ENCODE measurements at places on chromosomes 5 and 9. TPM values are rescaled to one million over a fixed set of nuclear protein-coding genes. Genes with fewer than 3 reads are reported as not detected.
A peak's percentile ranks its signal among the peaks of the same experiment; 100 is the strongest.

GRCh38 chr9:21906881-21907280 is 87.3 kb downstream of the CDKN2A start:
- DNase-seq = no peak

GRCh38 chr5:127299678-127300077 is 9.1 kb downstream of the MEGF10 start:
- DNase-seq = no peak

GRCh38 chr9:112640311-112640710 is 77.6 kb downstream of the INIP start:
- DNase-seq = no peak

Gene PCSK1
- polyA plus RNA-seq = not detected

Gene EXOSC2
- polyA plus RNA-seq = 28.2 TPM

DNA sequence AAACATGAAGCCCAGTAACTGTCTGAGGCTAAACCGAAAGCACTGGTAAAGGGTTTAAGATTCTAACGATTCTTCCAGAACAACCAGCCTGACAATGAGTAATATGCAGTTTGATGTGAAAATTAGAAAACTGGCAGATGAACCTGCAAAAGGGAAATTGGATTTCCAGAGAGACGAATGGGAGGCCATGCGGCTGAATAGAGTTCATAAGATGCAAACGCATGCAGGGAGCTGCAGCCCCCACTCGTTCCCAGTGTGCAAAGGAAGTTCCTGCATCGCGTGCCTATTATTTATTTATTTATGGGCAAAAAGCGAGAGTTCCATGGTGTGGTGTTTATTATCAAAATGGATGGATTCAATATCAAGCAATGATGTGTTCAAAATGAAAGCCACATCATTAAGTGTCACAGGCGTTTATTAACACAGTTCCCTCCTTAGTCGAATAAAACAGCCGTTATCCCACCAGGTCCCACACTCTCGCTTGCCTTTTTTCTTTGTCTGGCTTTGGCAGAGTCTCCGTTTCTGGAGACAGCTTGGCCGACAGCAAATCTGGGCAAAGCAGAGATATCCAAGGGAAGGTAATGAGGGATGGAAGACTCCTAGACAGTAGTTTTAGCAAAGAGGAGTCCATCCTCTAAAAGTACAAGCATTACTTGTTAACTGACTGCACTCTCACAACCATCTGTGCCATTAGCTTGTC is 451.4 kb downstream of the KDM4C start:
- DNase-seq = no peak

Gene SMIM3
- polyA plus RNA-seq = not detected

Gene GFPT2
- not detected for polyA plus RNA-seq

Gene SEMA4D
- 38.2 TPM for polyA plus RNA-seq

DNA sequence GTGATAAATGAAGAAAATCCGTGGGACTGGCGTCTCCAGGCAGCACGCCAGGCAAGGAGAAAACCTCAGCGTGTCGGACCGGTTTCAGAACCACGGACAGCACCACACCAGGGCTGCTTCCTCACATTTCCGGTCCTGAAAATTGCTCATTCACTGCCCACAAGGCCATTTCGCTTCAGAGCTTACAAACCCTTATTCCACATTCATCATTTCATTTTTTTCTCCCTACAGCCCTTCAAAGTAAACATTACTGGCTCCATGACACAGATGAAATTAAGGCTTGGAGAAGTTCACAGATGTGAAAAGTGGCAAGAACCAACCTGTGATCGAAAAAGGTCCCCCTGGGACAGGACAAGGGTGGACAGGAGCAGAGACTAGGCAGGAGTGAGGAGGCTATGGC is 1.5 kb upstream of the GPRIN1 start:
- DNase-seq = no peak

GRCh38 chr9:92720807-92721535 is 43.7 kb downstream of the BICD2 start:
- DNase-seq = peak; percentile 52

GRCh38 chr5:72472666-72473422 is 34.4 kb downstream of the ZNF366 start:
- DNase-seq = no peak

Gene GADD45G
- 0.32 TPM for polyA plus RNA-seq

GRCh38 chr9:117979914-117980313 is 275.7 kb downstream of the TLR4 start:
- no peak for DNase-seq

Gene PHF24
- polyA plus RNA-seq = not detected

- DNase-seq = no peak
Observed at GRCh38 chr9:7286101-7286500, 513.5 kb downstream of the DMAC1 start.

DNA sequence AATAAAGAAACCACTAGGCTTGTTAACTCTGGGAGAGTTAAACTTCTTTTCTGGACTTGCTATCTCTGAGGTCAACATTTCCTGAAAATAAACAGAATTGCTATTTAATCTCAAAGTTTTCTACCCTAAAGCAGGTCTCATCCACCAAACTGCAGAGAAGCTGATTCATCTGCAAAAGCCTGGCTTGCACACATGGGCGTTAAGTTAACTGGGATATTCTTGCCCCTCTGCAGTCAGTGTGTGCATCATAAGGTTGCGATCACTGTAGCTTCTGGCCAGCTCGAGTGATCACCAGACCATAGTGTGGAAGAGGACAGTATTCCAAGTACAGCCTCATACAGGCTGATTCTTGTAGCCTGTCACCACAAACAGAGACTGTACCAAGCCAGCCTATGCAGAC is 99.2 kb downstream of the SPOCK1 start:
- no peak for DNase-seq

Gene PCDH1
- polyA plus RNA-seq = not detected

- DNase-seq = no peak
Observed at GRCh38 chr9:22102146-22103053, 93.3 kb upstream of the CDKN2B start.

DNA sequence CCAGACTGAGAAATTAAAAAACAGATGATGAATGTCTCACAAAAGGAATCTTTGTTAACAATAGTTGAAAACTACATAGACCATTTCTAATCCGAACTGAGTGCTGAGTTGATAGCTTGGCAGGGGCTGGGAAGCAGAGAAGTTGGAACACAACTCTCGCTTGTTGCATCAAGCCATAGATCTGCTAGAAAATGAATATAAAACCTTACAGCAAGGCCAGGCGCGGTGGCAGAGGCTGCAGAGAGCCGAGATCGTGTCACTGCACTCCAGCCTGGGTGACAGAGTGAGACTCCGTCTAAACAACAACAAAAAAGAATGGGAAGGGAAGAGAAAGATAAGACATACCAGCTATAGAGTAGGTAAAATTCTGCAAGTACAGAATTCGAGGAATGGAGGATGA is 28.0 kb upstream of the SPZ1 start:
- DNase-seq = no peak

- no peak for DNase-seq
Observed at GRCh38 chr9:15909297-15909696, 356.5 kb downstream of the CCDC171 start.

Gene BARHL1
- not detected for polyA plus RNA-seq

DNA sequence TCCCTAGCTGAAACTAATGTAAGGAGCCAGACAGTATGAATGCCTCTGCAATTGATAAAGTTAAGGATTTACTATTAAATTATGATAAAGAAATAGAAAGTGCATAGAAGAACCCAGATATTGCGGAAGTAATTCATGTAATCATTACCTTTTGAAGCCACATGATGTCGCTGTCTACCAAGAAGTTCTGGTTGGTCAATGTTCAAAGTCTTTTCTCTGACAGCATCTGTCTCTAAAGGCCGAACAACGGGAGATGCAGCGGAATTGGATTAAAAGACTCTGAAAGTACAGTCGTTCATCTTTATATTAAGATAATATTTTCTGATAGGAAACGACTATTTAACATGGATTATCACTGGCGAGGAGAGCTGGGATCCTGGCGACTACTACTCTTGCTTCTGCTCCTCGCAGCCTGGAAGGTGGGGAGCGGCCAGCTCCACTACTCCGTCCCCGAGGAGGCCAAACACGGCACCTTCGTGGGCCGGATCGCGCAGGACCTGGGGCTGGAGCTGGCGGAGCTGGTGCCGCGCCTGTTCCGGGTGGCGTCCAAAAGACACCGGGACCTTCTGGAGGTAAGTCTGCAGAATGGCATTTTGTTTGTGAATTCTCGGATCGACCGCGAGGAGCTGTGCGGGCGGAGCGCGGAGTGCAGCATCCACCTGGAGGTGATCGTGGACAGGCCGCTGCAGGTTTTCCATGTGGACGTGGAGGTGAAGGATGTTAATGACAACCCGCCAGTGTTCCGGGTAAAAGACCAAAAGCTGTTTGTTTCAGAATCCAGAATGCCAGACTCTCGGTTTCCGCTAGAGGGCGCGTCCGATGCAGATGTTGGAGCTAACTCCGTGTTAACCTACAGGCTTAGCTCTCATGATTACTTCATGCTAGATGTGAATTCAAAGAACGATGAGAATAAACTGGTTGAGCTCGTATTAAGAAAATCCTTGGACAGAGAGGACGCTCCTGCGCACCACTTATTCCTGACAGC is at the start of gene PCDHA8:
TSS of gene PCDHA8 (plus strand) at position 210 of the 985 bp plus-strand sequence. CDS start at position 345, 135 bp downstream.
- no peak for DNase-seq

GRCh38 chr5:80623999-80624398 is 30.5 kb upstream of the MSH3 start:
- DNase-seq = no peak

DNA sequence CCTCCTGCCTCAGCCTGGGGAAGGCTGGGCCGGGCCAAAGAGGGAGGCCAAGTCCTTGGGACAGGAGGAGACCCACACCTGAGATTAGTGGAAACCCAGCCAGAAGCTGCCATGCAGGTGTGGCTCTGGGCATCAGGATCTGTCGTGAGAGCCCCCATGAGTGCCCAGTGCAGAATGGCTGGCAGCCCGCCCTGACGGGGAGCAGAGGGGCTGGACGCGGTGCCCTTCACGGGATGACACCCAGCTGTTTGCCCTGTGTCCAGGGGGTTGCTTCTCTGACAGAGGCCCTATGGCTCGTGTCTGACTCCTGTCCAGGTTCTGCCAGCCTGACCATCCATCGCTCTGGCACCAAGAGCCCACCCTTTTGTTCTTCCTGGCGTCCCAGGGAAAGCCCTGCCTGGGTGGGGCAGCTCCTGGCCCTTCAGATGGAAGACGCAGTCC is 8.5 kb downstream of the DIPK1B start:
- DNase-seq = no peak

Gene TNFSF8
- 4.0 TPM for polyA plus RNA-seq

DNA sequence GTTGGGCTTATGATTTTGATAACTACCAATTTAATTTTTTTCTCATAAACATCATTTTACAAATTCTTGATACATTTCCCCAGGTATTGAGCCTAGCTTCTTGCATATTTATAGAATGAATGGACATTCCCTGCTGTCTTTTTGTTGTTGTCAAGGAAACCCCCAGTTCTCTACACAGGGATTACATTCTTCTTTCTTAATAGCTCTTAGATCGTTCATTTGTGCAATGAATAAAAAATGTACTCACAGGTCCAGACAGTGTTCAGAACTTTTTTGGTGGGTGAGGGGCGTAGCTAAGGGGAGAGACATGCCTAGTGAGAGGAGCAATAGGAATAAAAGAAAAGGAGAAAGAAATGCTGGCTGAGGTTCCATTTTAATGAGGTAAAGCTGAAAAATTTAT is 58.6 kb downstream of the VCAN start:
- DNase-seq = no peak

DNA sequence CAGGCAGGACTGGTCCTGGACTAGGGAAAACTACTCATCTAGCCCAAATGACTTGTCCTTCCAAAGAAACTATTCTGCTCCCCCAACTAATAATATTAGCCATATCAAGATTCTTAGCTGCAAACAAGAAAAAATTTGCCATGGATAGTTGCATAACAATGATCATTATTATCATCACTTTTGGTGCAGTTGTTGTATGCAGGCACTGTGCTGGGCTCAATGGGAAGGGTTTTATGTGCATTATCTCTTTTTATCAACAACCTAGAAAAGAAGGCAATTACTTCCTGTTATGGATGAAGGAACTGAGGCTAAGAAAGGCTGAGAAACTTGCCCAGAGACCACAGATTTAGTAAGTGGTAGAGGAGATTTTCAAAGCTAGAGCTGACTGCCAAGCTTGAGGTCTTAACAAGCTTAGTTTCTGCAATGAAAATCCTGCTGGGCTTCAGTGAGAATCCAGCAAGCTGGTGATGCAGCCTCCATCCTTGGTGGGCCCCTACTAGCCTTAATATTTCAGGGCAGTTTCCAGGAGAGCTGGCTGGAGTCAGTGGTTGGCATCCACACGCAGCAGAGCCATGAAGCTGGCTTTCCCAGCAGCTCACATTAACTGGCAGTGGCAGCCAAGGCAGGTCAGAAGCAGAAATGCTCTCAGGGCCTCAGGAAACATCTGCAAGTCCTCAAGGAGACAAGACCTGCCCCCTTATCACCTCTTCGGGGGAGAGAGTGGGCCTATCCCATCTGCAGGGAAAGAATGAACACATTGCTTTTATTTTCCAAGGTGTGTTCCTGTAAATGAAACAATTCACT is 20.5 kb upstream of the MEGF9 start:
- DNase-seq = no peak

DNA sequence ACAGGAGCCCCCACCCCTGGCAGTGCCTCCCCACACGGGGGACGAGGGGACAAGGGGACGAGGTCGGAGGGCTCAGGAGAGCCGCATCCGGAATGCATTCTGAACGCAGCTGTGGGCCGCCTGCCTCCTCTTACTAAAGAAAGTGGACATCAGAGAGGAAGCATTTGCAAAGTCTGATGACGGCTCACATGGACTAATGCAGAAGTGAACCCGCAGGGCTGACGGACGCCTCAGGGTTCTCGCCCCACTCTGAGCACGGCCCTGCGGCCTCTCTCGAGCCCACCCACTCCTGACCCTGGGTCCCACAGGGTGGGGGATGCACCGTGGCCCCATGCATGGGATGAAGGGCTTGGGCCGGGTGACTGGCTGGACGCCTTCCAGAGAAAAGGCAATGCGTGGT is 5.9 kb downstream of the LPCAT1 start:
- DNase-seq = no peak

Gene WDR36
- polyA plus RNA-seq = 22.0 TPM

GRCh38 chr9:120438111-120438510 is 141.9 kb downstream of the CDK5RAP2 start:
- DNase-seq = no peak

DNA sequence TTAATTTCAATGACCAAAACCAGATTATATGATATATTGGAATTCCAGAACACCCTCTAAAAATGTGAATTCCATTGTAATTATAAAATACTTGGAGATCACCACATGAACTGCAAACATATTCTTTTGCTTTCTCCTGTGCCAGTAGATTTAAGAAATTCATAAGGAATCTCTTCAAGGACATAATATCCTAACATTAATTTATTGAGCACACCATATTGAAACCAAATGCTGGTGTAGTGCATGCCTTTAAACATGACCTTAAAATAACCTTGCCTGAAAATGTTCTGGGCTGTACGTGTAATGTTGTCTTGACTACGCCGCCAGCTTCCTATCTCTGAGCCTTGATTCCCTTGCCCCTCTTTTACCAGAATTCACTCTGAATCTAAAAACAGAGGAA is 205.0 kb upstream of the ACTBL2 start:
- no peak for DNase-seq

DNA sequence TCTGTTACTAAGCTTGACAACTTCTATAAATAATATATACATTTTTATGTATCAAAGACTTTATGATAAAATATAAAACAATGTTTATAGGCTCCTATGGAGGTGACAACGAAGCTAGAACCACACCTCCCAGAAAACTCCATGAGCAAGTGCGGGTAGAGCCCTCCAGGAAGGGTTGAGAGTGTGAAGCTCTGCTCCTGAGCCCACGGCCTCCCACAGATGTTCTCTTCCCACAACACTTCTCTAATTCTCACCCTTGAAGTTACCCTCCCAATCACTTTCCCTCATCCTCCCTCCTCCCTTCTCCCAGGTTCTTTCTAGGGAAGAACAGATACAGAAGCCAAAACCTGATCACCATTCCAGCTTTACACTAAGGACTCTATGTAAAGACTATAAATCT is 427.6 kb downstream of the SPOCK1 start:
- DNase-seq = no peak

Gene SLCO6A1
- polyA plus RNA-seq = not detected

All from naive B cell (primary cell).